Activated effector memory CD4-positive, alpha-beta T cell treated with anti-CD3 and anti-CD28 coated beads, Interleukin-2, amount 50 U/mL, for 16 hours (primary cell): ENCODE measurements at places on chromosomes 12 and 14.

- DNase-seq = peak; percentile 85
Observed at GRCh38 chr14:70907996-70908934, 1.0 kb downstream of the PCNX1 start.

GRCh38 chr14:54709444-54709843 lies 142.5 kb downstream of the SAMD4A start:
- DNase-seq = no peak

DNA sequence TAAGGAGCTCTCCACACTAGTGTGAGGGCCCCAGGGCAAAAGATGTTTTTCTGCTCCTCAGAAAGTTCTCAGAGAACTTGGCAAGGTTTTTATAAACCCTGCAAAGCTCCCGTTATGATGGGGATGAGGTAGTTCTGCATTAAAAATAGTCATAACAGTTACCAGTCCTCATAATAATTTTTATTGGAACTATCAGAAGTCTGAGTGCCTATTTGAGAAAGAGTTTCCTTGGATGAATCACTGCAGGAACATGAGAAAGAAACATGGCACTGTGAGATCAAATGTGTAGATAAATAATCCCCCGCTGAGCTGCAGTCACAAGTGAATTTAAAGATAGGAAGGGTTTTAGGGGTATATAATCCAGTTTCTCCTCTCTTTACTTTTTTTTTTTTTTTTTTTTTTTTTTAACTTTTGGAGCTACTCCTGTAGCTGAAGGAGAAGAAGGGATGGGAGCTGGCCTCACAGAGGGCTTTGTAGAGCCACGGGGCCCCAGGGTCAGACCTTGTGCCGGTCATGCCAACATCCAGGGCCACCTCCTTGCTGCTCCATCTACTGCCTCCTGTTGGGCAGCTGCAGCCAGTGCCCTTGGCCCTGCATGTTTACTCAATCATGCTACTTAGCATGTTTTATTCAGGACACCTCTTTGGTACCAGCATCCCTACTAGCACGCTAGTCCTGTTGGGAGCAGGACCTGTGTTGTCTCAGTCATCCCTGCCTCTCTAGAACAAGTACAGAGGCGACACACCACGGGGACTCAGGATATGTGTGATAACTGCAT lies 39.5 kb downstream of the EVL start:
- peak; percentile 65 for DNase-seq

DNA sequence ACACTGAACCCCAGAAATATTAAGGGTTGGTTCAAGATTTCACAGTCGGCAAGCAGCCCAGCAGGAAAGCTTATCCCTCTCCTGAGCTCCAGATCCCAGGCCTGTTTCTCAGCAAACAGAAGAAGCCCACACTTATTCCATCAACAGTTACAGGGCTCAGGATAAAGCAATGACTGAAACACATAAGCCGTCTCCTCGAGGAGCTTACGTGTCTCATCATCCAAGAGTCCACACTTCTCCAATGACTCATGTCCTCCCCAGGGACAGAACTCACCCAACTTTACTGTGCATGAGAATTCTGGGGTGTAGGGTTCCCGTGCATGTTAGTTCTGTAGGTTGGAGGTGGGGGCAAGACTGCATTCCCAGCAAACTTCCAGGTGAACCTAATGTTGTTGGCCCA lies 31.2 kb downstream of the GSC start:
- DNase-seq = no peak

GRCh38 chr12:6708960-6709394 lies 8.4 kb upstream of the PIANP start:
- DNase-seq = no peak

GRCh38 chr12:14960548-14961465 lies 594 bp downstream of the ARHGDIB start:
- peak; percentile 81 for DNase-seq

GRCh38 chr14:53032161-53032803 lies 81.4 kb upstream of the FERMT2 start:
- DNase-seq = no peak

GRCh38 chr14:55354500-55354899 lies 57.1 kb downstream of the ATG14 start:
- DNase-seq = peak; percentile 83
